Stimulated activated CD4-positive, alpha-beta T cell treated with anti-CD3 and anti-CD28 coated beads, TNF-alpha, amount 100 ng/mL, for 4 hours (primary cell): ENCODE measurements at places on chromosomes 2 and 18.

GRCh38 chr2:147463881-147464520 is 380.8 kb upstream of the ACVR2A start:
- DNase-seq = no peak

DNA sequence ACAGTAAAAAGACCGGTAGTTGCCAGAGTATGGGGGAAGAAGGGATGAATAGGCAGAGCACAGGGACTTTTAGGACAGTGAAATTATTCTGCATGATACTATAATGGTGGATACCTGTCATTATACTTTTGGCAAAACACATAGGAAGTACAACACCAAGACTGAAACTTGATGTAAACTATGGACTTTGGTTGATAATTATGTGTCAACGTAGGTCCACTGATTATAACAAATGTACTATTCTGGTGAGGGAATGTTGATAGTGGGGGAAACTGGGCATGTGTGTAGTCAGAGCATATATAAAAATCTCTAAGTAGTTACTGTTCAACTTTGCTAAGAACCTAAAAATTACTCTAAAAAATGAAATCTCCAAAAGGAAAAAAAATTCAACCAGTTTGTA is 629.7 kb downstream of the CCDC85A start:
- no peak for DNase-seq

DNA sequence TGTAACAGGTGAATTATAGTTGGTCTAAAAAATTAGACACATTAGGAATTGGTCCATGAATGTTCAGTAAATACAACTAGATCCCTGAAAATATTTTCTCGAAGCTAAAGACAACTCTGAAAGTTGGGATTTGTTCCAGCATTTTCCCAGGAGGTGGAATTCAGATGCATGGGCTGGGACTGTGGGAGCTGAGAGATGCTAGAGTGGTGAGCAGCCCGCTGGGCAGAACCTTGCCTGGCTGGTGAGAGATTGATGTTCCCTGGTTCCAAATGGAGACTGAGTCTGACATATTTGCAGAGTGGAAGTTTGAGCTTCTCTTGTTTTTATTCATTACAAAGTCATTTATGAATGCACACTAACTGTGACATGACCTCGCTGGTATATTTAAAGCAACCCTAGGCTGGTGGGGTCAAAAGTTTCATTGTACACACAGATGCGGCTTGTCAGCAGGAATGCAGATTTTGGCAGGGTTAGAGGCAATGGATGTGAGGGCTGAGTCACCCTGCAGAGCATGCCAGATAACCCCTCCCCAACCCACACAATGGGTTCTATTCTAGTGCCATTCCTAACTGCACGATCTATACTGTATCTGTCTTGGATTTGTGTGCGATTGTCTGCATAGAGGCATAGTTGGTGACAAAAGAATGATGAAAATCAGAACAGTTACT is 23.5 kb upstream of the TMEM178A start:
- no peak for DNase-seq

- no peak for DNase-seq
Observed at GRCh38 chr18:45554389-45554737, 60.9 kb upstream of the SLC14A2 start.

- DNase-seq = no peak
Observed at GRCh38 chr2:20129331-20130159, 78.1 kb upstream of the LAPTM4A start.

DNA sequence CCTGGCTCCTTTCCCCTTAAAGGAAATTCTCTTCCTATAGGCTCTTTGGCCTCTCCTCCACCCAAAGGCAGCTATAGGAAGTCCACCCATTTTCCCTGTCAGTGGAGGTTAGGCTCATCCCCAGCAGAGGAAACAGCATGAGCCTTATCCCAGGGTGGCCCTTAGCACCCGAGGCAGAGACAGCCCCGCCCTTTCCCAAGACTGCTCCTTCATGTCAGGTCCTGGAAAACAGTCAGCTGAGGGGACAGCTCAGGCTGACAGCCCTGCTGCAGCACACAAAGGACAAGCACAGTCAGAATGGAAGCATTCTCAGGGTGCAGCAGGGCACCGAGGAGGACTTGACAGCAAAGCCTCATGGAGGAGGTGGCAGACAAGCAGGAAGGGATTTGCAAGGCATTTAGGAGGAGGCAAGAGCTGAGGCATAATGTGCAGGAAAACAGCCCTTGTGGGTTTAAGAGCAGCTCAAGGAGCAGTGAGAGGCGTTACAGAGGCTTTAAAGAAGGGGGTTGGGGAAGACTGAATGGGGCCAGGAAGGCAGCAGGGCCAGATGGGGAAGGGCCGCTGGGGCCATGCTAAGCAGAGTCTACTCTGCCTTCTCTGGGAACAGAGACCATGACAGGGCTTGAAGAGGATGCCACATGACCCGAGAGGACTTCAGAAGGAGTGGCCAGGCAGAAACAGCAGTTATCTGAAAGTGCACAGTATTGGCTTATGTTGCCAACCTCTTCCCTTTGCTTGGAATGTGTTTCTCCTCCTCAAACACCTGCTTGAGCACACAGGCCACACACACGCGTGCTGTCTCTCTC is 216.6 kb downstream of the SH3BP4 start:
- no peak for DNase-seq

- DNase-seq = no peak
Observed at GRCh38 chr2:41771710-41772109, 276.1 kb upstream of the PKDCC start.

DNA sequence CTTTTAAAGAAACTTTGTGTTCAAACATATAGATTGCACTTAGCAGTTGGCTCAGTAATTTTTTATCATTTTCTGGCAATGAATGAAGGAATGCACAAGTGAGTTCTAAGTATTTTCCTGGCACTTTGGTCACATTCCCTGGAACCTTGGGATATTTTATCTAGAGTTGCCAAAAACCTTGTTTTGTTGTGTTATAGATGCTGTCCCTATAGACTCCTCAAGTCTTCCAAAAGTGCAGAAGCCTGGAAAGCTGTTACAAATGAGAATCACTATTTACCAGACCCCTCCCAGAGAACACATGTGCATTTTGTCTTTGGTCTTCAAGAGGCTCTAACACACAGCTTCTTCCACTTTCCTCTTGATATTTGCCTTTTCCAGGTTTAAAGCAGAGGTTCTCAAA is 108.3 kb downstream of the RND3 start:
- no peak for DNase-seq

DNA sequence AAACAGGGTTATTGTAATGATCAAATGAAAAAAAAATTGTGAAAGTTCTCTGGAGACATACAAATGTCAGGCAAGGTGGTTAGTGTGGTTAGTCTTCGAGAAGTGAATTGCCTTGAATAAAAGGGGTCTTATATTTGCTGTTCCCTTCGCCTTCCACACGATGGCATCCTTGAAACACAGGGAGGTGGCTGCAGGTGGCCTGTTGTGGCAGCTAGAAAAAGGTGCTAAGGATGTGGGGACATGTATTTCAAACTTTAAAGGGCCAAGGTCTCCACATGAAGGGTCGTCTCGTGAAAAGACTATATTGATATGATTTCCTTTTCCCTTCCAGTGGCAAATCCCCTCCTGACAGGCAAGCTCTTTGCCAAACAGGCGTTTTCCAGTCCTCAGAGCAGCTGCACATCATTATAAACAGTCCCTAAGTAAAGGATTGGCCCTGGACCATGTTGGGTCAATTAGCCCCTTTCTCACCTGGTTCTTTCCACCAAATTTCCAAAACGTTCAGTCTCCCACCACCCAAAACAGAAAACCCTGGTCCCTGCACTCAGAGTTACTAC is 68.5 kb downstream of the COPS8 start:
- DNase-seq = peak; percentile 29

- DNase-seq = no peak
Observed at GRCh38 chr2:143807192-143807591, 678.0 kb downstream of the ARHGAP15 start.
